ENCODE measurements at places on chromosomes 7 and 10. TPM values are rescaled to one million over a fixed set of nuclear protein-coding genes. Genes with fewer than 3 reads are reported as not detected.

DNA sequence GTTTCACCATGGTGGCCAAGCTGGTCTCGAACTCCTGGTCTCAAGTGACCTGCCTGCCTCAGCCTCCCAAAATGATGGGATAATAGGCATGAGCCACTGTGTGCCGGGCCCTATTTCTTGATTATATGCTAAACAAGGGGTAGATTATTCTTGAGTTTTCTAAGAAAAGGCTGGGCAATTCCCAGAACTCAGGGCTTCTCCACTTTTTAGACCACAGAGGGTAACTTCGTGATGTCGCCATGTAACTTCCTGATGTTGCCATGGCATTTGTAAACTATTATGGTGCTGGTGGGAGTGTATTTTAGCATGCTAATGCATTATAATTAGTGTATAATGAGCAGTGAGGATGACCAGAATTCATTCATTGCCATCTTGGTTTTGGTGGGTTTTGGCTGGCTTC lies 35.8 kb downstream of the OTUD1 start:
- H3K27ac ChIP-seq = no peak overlapping the region
- no peaks in the 10 kb centered on the region for H3K4me1 ChIP-seq
- H3K4me3 ChIP-seq = no peak overlapping the region
- no peaks in the 10 kb centered on the region for H3K27me3 ChIP-seq

- no peak for DNase-seq
- no peaks in the 10 kb centered on the region for H3K27me3 ChIP-seq
- H3K4me3 ChIP-seq = no peak overlapping the region
- peaks cover 4% of the 10 kb centered on the region for H3K4me1 ChIP-seq
- peaks cover 1% of the 10 kb centered on the region for H3K36me3 ChIP-seq
- H3K27ac ChIP-seq = no peak overlapping the region
These were observed 85.0 kb downstream of the MPP7 start for GRCh38 chr10:28217848-28218247.

STEAP1B gene
- 5.1 TPM for total RNA-seq

TUBGCP2 gene
- 40.0 TPM for total RNA-seq

- no peak for DNase-seq
- no peaks in the 10 kb centered on the region for H3K4me1 ChIP-seq
- H3K36me3 ChIP-seq = no peaks in the 10 kb centered on the region
- no peak overlapping the region for H3K27ac ChIP-seq
These were observed 186.2 kb downstream of the MACC1 start for GRCh38 chr7:20030915-20031362.

UCMA gene
- total RNA-seq = not detected

ZNF511 gene
- total RNA-seq = 18.2 TPM

DNA sequence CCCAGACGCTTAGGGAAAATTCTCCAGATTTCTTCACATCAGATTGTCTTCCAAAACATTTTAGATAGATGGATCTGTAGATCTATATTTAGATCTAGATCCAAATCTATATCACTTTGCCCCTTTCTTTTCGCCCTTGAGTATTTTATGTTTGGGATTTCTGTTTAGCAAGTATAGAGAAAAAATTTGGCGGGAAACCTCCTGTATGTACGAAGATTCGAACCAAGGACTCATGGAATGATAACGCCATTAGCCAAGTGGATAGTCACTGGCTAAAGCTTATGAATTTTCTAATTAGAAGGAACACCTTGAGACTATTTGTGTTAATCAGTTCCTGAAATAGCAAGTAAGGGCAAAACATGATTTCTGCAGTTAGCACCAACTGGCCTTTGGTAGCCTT lies 1.2 kb downstream of the THNSL1 start:
- H3K36me3 ChIP-seq = no peaks in the 10 kb centered on the region
- H3K27me3 ChIP-seq = no peaks in the 10 kb centered on the region
- no peaks in the 10 kb centered on the region for H3K4me1 ChIP-seq
- H3K27ac ChIP-seq = no peak overlapping the region
- no peak overlapping the region for H3K4me3 ChIP-seq

GRCh38 chr10:128071417-128071782 lies 54.8 kb downstream of the MKI67 start:
- H3K4me3 ChIP-seq = no peak overlapping the region
- no peaks in the 10 kb centered on the region for H3K27me3 ChIP-seq
- no peak overlapping the region for H3K27ac ChIP-seq
- DNase-seq = no peak
- H3K4me1 ChIP-seq = no peaks in the 10 kb centered on the region

DNA sequence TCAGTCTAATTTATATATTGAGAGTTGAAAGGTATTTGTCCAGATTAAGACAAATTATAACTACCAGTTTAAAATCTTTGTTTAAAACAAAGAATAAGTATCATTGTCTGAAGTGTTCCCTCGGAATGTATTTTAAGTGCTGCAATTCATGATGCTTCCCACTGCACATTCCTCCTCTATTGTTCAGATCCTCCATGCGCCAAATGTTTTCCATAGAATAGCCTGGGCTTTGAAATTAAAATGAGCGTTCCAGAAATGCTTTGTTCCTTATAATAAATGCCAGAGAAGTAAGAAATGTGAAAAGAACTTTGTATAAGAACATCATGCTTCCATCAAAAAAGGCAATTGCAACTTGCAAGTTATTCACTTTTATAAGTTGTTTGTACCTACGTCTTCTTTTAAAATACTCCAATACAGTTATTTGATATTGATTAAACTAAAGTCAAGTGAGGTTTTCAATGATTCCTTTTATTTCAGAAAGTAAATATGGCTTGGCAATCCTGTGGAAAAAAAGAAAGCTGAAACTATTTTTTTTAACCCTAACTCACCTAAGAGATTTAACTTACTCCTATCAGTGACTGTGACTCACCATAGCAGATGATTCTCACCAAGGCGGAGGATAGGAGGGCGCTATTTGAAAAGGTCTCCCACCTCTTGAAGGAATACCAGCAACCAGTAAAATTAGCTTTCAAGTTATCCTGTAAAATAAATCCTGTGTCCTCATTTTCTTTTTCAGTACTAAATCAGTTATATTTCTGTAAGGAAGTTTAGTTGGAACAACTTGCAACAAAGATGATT lies 85.8 kb downstream of the CTNNA3 start:
- H3K36me3 ChIP-seq = no peaks in the 10 kb centered on the region
- peaks cover 2% of the 10 kb centered on the region for H3K4me1 ChIP-seq
- H3K4me3 ChIP-seq = no peak overlapping the region
- no peak for DNase-seq

DNA sequence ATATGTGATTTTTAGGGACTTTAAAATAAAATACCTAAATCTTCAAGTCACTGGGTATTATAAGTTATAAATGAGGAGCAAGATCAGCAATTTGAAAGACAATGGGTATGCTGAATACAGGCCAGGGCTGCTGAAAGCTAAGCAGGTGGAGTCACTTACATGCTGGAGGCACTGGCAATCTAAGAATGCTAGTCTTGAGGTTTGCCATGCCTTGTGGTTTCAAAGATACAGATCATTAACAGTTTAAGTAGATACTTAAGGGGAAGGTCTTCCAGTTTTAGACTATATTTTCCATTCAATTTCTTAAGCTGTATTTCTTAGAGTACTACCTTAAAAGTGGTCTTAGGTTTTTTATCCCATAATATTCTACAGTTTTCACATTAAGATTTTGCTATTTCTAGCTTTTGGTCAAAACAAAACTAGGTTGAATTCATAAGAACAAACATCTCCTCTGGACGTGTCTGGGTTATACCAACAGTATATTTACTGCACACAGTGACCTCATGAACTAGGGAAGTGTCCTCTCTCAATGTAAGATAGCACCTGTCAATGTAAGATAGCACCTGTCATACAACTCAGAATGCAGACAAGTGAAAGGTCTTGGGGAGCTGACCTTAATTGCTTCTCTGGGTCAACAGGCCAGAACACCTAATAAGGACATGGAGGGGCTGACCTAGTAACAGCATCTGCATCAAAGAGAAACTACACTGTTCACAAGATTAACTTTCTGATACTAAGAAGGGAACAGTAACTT lies 2.0 kb downstream of the SRI start:
- H3K4me1 ChIP-seq = no peaks in the 10 kb centered on the region
- H3K27ac ChIP-seq = no peak overlapping the region
- H3K36me3 ChIP-seq = peaks cover 7% of the 10 kb centered on the region
- no peak overlapping the region for H3K4me3 ChIP-seq

DNA sequence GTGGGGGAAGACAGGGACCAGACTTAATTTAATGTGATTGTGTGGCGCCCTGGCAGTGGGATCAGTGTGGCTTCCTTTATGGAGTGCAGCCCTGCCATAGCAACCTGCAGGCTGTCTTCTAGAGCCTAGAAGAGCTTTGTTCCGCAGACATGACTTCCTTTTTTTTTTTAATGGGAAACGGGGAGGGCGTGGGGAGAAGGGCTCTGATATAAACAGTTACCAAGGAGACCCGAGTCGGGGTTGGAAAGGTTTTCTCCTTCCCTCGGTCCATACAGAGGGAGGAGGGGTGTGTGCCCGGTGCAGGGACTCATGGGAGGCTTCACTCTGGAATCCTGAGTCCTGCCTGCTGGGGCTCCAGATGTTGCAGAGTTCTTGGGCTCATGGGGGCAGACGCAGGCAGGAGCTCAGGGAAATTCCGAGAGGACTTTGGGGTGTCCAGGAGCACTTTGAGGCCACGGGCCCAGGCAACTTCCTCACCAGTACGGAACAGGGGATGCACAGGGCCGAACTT lies 26.9 kb downstream of the TMEM120A start:
- no peak for DNase-seq
- no peaks in the 10 kb centered on the region for H3K27me3 ChIP-seq
- no peaks in the 10 kb centered on the region for H3K4me1 ChIP-seq
- H3K27ac ChIP-seq = peak overlapping the region; percentile 62
- no peak overlapping the region for H3K4me3 ChIP-seq
- no peaks in the 10 kb centered on the region for H3K36me3 ChIP-seq

GRCh38 chr10:34960983-34961382 lies 129.2 kb downstream of the CUL2 start:
- no peak overlapping the region for H3K4me3 ChIP-seq

DNA sequence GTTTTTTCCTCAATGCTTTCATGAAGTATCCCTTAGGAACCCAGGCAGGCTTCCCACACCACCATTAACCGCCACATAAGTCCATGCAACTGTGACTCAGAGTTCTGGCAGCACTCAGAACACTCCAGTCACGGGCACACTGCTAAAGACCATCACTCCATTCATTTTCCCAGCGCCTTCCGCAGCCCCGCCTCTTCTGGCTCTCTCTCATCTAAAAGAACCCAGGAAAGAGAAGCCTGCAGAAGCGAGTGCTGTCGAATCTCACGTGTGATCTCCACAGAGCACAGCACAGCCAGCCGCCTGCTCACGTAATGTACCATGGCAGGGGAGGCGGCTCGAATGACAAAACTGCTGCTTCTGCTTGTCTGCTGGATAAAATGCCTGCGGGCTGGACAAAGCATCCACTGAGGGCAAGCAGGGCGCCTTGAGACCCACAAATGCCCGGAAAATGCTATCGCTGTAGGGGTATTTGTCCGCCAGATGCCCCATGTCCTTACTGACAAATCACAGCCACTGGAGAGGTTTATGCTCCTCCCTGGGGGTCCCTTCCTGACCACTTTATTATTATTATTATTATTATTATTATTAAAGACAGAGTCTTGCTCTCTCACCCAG lies 1.8 kb downstream of the PSMG3 start:
- no peak for DNase-seq
- H3K27me3 ChIP-seq = no peaks in the 10 kb centered on the region
- H3K4me3 ChIP-seq = no peak overlapping the region

DNA sequence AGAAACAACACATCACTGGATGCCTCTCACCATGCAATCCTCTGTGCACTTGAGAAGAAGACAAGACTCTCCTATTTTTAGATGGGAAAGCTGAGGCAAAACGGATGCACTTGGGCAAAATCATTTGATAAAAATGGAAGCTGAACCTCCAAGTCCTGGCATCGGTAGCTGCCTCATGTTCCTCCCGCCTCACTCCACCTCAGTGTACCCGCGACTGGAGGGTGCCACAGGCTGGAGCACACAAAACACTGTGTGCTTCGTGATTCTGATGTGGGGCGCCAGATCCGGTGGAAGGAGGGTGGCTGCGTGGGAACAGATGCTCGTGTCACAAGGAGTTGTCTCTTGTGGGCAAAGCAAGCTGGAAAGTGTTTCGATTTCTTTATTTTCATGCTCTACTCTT lies 41.3 kb downstream of the TAS2R41 start:
- H3K4me3 ChIP-seq = no peak overlapping the region
- DNase-seq = no peak
- H3K36me3 ChIP-seq = no peaks in the 10 kb centered on the region
- H3K27ac ChIP-seq = no peak overlapping the region
- no peaks in the 10 kb centered on the region for H3K27me3 ChIP-seq
- no peaks in the 10 kb centered on the region for H3K4me1 ChIP-seq

DNA sequence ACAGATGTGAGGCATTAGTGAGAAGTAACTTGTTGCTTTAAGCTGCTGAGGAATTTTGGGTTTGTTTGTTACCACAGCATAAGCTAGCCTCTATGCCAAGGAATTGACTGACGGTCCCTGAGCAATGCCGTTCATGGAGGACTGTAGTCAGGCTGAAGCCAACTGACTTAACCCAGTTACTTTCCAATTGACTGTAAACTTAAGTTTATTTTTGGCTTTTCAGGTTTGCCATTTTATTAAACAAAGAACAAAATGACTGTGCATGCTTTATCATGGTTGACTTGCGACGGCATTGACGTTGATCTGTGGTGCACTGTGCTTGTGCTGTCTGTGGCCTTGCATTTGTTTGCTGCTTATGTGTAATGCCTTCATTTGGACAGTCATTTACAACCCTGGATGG lies 53.5 kb downstream of the DNAJB9 start:
- no peak for DNase-seq
- no peak overlapping the region for H3K27ac ChIP-seq
- H3K36me3 ChIP-seq = no peaks in the 10 kb centered on the region
- no peaks in the 10 kb centered on the region for H3K4me1 ChIP-seq
- H3K4me3 ChIP-seq = no peak overlapping the region

ADIRF gene
- 520 TPM for total RNA-seq

PLCE1 gene
- total RNA-seq = 16.6 TPM

- H3K27me3 ChIP-seq = no peaks in the 10 kb centered on the region
- no peak for DNase-seq
- no peak overlapping the region for H3K4me3 ChIP-seq
- no peaks in the 10 kb centered on the region for H3K4me1 ChIP-seq
- H3K27ac ChIP-seq = no peak overlapping the region
These were observed 26.9 kb upstream of the EPHB6 start for GRCh38 chr7:142827951-142828500.
